HepG2 (cell line): ENCODE measurements at places on chromosomes 7 and 10.

DNA sequence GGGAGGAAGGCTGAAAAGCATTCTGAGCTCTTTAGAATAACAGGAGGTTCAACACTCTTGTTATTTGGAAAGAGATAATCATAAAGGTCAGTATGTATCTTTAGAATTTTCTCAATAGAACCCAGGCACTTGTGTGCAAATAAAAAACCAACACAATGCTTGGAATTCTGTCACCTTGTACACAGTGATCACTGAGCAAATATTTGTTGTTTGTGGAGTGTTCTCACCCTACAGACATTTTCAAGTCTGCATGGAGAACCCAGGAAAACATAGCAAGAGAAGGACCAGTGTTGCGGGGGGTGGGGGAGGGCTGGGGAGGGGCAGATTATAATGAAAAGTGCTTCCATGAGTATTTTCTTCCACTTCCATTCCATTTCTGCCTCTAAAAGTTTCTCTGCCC lies 87.4 kb downstream of the FAM107B start:
- peak; percentile 5 for DNase-seq

GRCh38 chr7:22671177-22671879 lies 55.7 kb upstream of the IL6 start:
- no peak for DNase-seq

GRCh38 chr10:100341953-100342626 lies 4.9 kb upstream of the SCD start:
- DNase-seq = peak; percentile 87

- DNase-seq = no peak
Observed at GRCh38 chr7:1969459-1970284, 263.1 kb downstream of the MAD1L1 start.

- no peak for DNase-seq
Observed at GRCh38 chr10:99766302-99766681, 16.1 kb upstream of the ABCC2 start.

GRCh38 chr7:64687249-64687648 lies 21.3 kb downstream of the ZNF107 start:
- DNase-seq = no peak

DNA sequence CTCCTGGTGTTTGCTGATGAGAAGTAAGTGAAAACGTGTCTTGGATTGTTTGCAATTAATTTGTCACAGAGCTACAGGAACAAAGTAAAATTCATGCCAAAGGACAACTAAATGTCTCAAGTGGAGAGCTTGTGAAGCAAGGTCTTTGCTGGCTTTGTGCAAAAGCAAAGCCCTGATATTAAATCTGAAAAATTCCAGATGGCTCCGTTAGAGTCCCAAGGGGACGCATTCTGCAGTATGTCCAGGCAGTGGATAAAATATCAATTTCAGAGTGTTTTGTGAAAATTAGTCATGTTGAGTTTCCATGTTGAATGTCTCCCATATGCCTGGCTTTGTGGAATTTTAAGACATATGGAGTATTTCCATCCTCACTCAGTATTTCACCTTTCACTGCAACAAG lies 102.5 kb upstream of the PTN start:
- no peak for DNase-seq

DNA sequence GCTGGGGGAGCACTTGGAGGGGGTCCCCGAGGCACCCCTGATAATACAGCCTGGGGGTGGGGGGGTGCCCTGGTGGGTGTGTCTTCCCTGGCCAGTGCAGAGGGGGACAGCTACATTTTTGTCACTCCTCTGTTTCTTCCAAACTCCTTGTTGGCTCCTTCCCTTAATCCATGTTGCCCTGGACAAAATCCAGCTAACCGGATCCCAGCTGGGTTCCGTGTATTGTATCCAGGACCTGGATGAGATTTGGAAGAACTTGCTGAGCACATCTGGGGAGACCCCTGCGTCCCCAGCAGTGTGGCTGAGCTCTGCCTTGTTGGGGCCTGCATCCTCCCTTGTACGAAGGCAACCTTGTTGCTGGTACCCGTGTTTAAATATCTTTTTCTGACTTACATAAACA lies 86.8 kb upstream of the BTBD16 start:
- no peak for DNase-seq

GRCh38 chr7:24466168-24466768 lies 107.0 kb upstream of the PALS2 start:
- DNase-seq = peak; percentile 9

- no peak for DNase-seq
Observed at GRCh38 chr7:92306153-92306552, 60.4 kb downstream of the ANKIB1 start.

DNA sequence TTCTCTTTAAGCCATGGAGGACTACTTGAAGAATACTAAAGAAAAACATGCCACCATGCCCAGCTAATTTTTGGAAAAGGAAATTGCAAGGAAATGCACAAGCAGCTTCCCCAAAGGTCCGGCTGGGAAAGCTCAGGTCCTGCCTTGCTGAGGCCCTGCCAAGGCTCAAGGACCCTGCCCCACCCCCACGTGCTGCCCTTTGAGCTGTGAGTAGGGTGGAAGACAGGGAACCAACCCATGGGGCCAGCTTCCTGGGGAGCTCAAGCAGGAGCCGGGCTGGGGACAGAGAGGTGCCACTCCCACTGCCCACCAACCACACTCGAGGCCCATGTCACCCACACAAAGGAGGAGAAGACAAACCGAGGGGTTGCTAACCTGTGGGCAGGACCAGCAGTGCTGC lies 78.2 kb downstream of the SLIT1 start:
- DNase-seq = no peak

- DNase-seq = peak; percentile 32
Observed at GRCh38 chr10:35453855-35454532, 117.7 kb downstream of the CCNY start.

DNA sequence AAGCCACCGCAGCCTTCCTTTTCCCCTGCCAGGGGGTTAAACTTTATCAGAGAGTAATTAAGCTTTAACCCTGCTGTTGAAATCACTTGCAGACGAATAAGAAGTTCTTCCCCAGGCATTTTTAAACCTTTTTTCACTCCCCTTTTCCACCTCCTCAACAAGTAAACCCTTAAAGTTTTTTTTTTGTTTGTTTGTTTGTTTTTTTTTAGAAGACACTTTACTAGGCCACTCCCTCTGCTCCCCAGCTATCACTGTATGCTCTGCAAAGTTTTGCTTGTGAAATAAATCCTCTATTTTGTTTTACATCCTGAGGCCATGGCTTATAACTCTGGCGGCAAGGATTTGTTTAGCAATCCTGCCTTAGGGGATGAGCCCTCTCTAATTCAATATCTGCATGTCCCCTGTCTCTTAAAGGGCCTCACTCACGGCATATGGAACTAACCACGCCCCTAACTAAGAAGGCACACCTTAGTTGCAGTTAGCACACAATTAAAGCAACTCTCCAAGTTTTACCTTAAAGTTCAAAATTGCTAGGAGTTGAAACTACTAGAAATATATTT lies 1354.7 kb upstream of the LRRTM3 start:
- DNase-seq = peak; percentile 24

DNA sequence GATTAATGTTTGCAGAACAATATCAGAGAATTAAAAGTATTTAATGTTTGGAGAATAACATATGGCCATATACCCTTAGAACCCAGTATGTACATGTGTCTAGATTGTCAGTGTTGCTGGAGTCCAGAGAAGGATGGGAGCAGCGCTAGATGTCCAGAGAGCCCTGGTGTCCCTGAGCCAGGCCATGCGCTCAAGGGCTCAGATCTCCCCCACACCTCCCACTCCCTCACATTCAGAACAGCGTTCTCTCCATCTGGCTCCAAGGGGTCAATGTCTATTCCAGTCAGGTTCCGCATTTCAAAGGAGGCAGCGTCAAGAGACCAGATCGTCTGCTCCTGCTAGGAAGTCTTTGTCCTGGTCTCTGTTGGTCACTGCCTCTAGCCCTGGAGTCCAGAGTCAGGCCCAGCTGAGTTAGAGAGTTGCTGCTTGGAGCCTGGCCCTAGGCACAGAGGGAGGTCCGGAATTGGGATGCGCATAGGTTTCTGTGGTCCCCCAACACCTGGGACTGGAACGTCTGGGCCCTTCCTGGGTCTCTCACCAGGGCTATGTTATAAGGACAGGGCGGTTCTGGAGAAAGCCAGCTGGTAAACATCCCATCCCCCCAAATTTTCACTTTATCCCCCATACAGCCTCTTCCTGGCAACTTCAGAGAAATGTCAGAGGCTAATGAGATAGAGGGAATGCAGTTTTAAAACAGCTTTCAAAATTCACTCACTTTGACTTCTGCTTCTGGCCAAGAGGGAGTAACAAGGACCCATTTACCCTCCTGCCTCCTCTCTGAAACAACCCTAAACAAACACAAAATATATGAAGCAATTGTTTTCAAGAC lies 6.5 kb upstream of the WDR86 start:
- DNase-seq = no peak

DNA sequence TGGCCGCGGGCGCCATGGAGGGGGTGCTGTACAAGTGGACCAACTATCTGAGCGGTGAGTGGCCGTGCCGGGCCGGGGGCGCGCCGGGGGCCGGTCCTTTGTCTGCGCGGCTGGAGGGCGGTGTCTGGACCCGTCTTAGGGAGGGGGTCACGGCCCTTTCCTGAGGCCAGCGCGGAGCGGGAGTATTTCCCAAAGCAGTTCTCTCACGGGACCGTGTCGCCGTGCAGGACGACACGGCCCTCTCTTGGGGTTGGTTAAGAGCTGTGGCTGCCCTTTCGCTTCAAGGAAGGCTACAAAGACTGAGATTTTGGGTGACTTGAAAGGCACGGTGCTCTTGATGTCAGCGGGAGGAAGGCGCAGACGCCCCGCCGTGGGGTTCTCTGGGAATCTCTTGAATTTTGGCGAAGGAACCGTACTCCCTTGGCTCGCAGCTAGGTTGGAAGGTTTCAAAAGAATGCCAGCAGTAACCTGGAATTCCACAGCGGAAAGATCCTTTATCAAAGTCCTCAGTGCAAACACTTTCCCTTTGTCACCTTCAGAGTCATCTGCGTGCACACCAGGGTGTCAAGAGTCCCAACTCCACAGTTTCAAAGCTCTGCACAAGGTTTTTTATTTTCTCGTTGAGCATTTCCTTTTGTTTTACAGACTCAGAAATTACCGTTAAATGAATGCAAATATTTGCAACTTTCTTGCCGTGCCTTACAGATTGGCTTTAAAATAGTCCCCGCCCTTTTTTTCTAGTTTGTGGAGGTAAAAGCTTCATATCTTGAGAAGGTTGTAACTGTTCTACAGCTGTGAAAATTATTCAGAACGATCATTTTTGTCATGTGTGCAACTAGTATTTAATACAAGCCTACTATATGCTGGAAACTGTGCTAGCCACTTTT lies 780 bp downstream of the PLEKHA8 start:
- peak; percentile 71 for DNase-seq

GRCh38 chr10:76138286-76138685 lies 706.9 kb downstream of the LRMDA start:
- DNase-seq = no peak

GRCh38 chr7:50595491-50596102 lies 30.4 kb upstream of the DDC start:
- peak; percentile 35 for DNase-seq

- DNase-seq = no peak
Observed at GRCh38 chr7:154836021-154836448, 166.9 kb downstream of the PAXIP1 start.

- DNase-seq = peak; percentile 93
Observed at GRCh38 chr10:58637352-58637751, 124.7 kb downstream of the BICC1 start.
